Activated T-cell treated with anti-CD3 and anti-CD28 coated beads for 4 hours (primary cell): ENCODE measurements at places on chromosomes 12 and 14.

GRCh38 chr12:124816295-124816854, 47.3 kb downstream of the SCARB1 start:
- DNase-seq = no peak

DNA sequence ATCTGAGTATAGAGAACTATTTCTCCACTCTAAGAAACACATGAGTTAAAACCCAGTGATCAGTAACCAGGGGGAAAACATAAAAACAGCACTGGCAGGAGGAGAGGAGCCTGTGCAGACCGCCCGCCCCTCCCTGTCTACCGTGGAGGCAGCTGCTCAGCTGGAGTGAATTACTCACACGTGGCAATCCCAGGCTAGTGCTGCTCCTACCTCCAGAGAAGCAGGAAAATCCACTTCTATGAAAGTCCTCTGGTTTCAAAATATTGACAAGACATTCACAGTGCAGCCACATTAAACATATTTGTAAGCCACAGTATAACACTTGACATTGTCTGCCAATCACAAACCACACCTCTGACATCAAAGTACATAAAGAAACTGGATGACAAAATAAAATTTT, 16.7 kb downstream of the TMEM132D start:
- no peak for DNase-seq

DNA sequence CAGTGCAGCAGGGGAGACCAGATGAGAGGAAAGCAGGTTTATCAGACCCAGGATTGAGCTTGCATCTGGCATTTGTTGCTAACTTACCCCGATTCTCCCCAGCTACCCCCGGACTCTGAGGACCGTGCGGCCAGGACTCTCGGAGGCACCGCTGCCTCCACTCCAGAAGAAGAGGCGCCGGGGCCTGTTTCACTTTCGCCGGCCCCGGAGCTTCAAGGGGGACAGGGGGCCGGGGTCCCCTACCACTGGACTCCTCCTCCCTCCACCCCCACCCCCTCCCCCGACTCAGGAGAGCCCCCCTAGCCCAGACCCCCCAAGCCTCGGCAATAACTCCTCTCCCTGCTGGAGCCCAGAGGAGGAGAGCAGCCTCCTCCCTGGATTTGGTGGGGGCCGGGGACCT, 6.5 kb upstream of the CPNE6 start:
- DNase-seq = no peak

DNA sequence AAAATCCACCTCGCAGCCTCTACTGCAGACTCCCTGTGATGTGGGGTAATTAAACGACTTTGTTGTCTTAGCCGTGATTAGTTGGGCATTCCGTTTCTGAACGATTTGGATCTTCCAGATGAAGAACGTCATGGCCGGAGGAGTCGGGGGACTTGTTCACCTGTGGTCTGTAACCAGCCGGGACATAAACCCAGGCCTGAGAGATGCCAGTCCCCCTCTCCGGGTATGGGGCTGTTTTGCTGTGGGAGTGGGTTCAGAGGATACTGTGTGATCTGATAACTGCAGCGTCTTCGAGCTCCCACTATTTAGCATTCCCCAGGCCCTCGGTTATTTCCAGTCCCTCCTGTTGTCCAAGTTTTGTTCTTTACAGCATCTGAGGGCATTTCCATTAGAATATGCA, 96.1 kb downstream of the PIWIL1 start:
- DNase-seq = no peak

GRCh38 chr12:116215023-116215422, 62.5 kb downstream of the MED13L start:
- DNase-seq = no peak

DNA sequence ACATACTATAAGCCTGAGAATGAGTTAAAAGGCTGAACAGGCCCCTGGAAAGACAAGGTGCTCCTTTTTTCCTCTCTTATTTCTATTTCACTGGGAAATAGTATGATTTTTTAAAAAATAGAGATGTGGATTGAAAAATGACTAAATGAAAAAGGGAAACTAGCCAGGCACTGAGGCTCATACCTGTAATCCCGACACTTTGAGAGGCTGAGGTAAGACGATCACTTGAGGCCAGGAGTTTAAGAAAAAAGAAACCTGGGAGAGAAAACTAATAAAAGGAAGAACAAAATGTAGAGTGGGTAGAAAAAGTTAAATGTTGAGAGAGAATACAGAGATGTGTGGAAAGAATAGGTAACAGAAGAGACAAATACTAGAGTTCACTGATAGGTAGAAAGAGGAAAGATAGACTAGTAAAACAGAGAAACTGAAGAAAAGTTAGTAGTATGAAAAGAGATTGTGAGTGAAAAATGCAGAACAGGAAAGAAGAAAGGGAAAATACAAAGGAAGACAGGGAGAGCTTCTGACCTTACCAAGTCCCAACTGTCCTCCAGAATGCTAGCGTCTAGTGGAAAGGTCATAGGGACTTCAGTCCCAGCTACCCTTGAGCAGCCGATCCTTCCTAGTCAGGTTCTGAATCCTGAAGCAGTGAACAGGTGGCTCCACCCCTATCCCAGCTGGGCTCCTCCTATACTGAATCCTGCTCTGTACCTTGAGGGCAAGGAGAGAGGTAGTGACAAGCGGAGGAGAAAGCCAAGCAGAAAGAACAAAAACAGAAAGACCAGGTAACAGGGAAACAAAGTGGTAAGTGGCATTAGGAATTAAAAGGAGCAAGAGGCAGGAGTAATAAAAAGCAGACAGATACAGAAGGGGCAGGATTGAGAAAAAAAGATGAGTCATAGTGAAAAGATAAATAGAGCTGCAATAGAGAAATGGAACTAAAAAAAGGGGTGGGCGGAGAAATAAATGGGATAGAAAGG, 7.3 kb downstream of the TMEM116 start:
- DNase-seq = no peak

DNA sequence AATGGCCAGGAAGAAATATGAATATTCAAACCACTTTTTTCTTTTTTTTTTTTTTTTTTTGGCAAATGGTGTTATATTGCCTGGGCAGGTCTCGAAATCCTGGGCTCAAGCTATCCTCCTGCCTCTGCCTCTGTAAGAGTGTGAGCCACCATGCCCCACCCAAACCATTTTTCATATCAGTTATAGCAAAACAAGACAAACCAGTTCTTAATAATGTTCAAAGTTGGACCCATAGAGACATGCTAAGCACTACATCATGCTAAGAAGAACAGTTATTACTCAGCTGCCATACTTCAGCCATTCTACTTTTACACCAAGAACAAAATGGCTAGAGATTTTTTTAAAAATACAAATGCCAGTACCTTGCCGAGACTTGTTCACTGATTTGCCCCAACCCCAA, 25.5 kb downstream of the EIF2S1 start:
- no peak for DNase-seq

DNA sequence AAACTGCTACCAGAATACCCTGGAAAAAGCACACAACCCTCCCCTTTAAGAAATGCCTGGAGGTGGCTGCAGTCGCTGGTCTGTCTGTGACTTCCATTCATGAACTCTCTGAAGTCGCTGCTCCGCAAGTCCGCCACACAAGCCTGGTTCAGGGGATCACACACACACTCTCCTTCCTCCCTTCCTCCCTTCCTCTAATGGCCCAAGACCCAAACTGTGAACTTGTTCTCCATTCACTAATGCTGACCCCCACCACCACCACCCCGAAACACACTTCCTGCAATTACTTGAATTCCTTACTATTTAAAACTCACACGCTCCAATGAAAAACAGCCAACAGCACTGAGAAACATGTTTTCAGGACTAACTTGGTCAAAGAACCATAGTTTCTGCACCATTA, 1.0 kb upstream of the LMO3 start:
- DNase-seq = no peak

DNA sequence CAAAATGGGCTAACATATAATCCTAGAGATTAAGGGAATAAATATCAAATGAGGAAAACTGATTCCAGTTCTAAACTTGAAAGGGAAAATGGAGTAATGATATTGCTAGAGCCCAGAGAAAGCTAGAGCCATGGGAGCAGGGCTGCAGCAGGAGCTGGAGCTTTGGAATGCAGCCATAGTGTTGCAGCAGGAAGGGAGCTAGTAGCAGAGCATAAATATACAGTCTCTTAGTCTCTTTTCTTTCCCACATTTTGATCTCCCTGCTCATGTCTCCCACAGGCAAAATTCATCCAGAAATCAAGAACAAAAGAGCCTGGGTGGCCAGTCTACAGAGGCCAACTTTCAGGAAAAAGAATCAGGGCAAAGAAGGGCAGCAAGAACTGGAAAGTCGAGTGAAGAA, 253.7 kb downstream of the ATXN7L3B start:
- no peak for DNase-seq

DNA sequence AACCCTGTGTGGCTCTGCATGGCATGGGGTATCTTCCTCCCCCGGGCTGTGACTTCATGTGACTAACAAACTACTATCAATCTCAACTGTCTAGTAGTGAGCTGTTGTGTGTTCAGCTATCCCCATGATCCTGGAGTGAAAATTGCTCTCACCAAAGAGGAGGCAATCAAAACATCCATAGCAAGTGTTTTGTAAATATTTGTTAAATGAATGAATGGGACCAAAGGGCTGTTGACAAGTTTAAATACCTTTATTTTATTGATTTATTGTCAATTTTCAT, 138.1 kb upstream of the CPM start:
- DNase-seq = no peak

- DNase-seq = no peak
These were observed 77.0 kb upstream of the METAP2 start for GRCh38 chr12:95396849-95397468.

DNA sequence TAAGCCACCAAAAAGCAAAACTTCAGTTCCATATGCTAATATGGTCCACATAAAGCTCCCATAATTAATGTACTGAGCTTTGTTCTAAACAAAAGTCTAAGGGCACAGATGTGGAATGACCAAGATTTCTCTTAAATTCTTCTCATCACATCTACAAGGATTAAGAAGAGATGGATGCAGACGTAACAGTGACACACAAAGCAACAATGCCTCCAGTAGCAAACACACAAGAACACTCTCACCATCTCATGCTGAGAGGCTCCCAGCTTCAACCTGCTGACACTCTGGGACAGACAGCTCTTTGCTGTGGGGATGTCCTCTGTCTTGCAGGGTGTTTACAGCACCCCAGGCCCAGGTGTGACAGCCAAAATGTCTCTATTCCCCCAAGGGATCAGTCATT, 48.2 kb downstream of the SETD3 start:
- no peak for DNase-seq

DNA sequence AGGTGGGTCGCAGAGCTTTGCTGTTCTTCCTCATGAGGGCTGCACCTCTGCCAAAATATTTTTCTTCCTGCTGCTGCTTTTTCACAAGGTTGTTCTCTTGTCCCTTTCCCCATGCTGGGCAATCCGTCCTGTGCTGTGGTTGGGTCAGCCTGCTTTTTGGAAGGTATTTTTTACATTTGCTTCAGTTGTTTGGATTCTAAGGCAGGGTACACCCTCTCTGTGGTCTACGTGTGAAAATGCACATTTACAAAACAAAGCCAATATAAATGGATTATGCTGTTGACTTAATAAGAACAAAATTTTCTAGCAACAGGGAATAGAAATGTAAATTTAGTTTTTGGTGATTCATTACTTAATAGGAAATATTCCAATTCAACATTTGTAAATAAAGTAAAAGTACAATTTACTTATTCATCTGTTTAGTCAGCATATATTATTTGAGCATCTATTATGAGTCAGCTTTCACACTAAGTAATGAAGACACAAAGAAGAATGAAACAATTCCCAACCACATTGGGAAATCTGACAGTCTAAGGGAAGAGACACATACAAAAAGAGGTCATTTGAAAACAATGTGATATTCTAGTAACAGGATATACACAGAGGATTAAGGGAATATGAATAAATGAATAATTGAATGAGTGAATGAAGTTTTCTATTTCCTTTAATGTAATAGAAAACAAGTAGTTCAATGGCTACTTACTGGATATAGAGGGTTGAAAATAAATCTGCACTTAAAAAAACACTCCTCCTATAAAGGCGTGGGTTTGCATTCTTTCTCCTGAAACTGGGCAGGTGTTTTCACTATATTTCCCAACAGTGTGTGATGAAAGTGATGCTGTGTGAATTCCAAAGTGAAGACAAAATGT, 94.6 kb upstream of the PRICKLE1 start:
- DNase-seq = no peak

GRCh38 chr14:77458249-77458950, 507 bp downstream of the AHSA1 start:
- peak; percentile 7 for DNase-seq

GRCh38 chr12:3752096-3752709, 706 bp downstream of the CRACR2A start:
- DNase-seq = peak; percentile 47

- no peak for DNase-seq
These were observed 58.2 kb upstream of the ALG10B start for GRCh38 chr12:38258411-38258810.

DNA sequence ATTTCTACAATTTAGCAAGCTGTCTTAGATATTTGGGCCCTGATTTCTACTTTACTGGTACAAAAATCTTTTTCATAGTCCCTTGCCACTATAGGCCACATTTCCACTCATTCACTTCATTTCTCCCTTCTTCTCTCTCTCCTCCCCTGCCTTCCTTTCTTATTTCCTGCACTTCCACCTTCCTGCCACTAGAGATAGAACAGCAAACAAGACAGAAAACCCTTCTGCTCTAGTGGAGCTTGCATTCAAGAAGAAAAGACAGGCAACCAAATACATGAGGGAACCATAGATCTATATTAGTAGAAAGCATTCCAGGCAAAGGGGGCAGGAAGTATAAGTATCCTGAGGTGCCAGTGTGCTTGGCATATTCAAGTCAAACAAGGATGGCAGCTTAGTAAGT, 623.5 kb downstream of the FLRT2 start:
- DNase-seq = no peak

DNA sequence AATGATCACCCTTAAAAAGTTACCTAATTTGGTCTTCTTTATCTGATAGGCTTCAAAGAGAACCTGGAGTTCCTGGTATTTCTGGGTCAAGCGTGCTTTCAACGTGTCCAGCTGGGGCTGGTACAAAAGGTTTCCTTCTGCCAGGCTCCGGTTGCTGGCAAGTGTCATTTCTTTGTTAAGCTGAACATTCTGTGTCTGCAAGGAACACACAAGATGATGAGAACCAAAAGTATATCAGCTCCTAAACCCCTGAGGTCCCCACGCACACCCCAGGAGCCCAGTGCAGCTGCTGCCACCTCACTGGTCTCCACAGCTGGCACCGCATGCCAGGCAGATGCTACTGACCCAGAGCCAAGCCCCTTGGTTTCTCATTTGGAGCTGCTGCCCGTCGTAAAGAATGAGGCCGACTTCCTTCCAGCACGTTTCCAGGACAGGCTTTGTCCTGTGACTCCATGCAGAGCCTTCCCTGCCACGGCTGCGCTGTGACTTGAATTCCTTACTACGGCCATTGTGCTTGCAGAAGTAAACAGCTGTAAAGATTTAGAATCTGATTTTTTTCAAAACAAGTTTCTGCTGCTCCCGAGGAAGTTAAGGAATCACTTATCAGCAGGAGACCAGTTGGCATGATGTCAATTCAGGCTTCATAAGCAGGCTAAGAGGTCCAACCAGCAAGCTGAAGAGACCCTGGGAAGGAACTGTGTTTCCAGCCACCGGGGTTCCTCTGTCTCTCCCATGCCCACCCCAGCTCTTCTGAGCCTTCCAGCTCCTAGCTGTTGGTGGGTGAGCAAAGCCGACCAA, 24.9 kb downstream of the VPS37B start:
- no peak for DNase-seq
